ENCODE measurements at places on chromosomes 1 and 21.
A peak's percentile ranks its signal among the peaks of the same experiment; 100 is the strongest.

DNA sequence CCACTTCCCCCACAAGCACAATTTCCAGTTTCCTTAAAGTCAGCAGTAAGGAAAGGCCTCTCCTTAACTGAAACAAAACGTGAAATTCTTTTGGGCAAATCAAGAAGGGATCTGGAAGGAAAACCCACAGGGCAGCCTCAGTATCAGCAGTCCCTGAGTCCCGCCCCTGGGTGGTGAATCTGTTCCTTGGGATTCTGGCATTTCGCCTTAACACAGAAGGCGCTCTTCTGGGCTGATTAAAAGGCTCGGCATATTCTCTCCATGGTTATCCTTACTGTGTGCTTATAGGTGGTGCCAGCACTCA, 12.2 kb upstream of the RAB4A start:
- no peak for DNase-seq

DNA sequence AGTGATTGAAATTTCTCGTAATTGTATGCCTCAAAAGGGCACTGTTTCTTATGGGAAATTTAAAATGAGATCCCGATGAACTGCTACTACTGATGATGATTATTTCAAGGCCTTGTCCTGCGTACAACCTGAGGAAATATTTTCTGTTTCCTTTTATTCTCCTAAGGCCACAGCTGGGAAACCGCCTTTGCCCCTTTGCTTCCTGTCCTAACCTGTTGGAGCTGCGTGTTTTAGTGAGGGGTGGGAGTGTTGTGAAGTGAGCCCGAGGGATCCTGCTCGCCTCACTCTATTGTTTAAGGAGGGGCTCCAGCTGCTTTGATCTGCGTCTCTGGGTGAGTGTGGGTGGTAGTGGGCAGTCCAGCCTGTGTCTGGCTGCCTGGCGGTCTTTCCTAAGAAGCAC, 14.4 kb downstream of the LAMC2 start:
- no peak for DNase-seq

DNA sequence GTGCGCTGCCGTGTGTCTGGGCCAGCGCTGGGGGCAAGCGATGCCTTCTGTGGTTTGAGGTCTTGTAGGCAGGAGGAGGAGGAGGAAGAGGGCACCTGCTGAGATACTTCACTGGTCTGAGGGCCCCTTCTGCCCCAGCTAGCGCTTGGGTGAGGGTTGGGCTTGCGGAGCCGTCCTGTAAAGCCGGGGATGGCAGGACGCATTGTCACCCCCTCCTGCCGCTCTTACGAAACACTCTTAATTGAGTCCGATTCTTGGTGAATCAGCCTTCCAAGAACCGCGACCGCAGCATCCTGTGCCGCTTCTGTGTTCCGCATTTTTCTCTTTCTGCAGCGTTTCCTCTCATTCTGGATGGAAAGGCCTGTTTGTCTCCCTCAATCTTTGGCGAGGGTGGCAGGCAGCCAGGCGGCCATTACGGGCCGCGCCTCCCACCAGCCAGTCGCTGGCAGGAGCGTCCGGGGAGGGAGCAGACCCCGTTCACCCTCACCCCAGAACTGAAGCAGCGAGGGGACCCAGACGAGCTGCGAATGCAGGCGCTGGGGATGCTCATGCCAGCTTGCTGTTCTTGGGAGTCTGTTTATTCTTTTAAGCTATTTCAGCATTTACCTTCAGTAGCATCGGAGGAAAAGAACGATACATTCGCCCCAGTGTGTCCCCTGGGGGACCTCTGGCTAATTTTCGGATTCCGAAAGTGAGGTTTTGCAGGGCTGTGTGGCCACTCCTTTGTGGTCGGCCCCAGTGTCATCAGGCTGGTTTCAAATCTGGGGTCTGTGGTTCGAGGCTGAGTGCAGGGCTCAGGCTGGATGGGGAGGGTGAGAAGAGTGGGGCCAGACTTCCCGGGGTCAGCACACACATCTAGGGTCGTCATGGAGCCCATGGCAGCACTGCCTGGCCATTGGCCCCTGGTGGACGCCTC, 62.7 kb downstream of the SKI start:
- peak; percentile 72 for DNase-seq

GRCh38 chr1:44000122-44000665, 8.8 kb downstream of the CCDC24 start:
- DNase-seq: no peak

DNA sequence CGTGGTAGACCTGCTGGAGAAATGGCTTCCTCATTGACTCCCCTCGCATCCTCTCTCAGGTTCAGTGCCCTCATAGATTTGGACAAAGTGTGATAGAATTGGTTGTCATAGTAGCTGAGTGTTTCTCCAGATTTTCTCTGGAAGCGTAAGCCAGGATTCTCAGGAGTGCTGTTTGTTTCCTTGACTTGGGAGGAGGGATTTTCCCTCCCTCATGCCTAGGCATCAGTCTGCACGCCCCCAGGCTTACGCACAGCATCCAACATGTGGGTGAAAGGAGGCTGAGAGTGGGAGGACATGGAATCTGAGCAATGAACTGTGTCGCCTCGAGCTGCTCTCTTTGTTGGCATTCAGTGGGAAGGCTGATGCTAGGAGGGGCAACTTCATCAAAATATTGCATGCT, 503.5 kb downstream of the LTN1 start:
- DNase-seq: no peak

GRCh38 chr1:84283381-84283780, 18.1 kb upstream of the SAMD13 start:
- no peak for DNase-seq

GRCh38 chr1:80048716-80049115, 1042.2 kb upstream of the ADGRL4 start:
- DNase-seq: no peak

GRCh38 chr1:27402349-27402754, 9.9 kb downstream of the GPR3 start:
- peak; percentile 69 for DNase-seq

GRCh38 chr1:187042538-187042937, 213.8 kb downstream of the PLA2G4A start:
- DNase-seq: no peak

- DNase-seq: no peak
Measured at GRCh38 chr1:116031302-116031835, 55.1 kb downstream of the SLC22A15 start.

GRCh38 chr1:205356440-205357139, at the start of gene KLHDC8A:
KLHDC8A (minus strand) TSS chr1:205356922; CDS start chr1:205343604, 13,318 bp downstream.
- DNase-seq: no peak

- DNase-seq: no peak
Measured at GRCh38 chr1:192067360-192067759, 90.9 kb upstream of the RGS18 start.

GRCh38 chr1:91717839-91718238, 168.1 kb downstream of the TGFBR3 start:
- no peak for DNase-seq

DNA sequence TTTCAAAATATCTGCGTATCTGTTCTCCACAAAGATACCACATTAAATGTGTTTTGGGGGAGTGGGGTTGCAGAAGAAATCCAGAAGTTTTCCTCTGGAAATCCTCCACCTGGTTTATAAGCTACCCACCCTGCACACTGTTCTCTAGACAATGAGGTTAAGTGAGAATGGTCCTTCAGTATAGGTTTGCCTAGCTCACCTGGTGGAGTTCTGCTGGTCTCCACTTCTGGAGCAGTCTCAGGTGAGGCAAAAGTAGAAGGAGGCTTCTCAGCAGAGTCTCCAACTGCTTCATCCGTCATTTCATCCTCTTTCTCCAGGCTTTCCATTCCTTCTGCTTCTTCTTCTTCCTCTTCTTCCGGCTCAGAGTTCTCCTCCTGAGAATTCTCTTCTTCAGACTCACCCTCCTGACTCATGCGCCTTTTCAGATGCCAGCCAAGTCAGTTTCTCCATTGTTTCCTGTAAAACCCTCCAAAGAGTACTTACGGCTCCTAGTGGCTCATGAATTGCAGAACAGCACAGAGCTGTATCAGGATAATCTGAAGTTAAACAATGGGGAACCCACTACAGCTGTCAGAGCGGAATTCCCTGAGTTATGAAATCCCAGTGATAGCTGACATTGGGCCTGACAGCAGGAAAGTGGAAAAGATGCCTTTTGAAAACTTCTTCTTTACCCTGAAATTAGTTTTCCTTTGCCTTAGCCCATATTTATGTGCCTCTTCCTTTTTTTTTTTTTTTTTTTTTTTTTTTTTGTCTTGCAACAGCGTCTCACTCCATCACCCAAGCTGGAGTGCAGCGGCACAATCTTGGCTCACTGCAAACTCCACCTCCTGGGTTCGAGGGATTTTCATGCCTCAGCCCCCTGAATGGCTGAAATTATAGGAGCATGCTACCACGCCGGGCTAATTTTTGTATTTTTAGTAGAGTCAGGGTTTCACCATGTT, 38.5 kb downstream of the MSTO1 start:
- DNase-seq: peak; percentile 66

- no peak for DNase-seq
Measured at GRCh38 chr21:44611551-44611950, 328 bp upstream of the KRTAP10-8 start.

- DNase-seq: no peak
Measured at GRCh38 chr1:108592030-108592759, 32.3 kb downstream of the EEIG2 start.

- no peak for DNase-seq
Measured at GRCh38 chr1:18527921-18528320, 47.2 kb downstream of the KLHDC7A start.

- no peak for DNase-seq
Measured at GRCh38 chr1:165476776-165477175, 31.9 kb upstream of the RXRG start.

- DNase-seq: no peak
Measured at GRCh38 chr1:8437347-8437746, 119.4 kb downstream of the SLC45A1 start.

Data from globus pallidus (tissue), 1 donor.